D341Med (cell line): ENCODE measurements at places on chromosomes 2 and 18.

- peak; percentile 75 for DNase-seq
Measured at GRCh38 chr18:12686100-12686499, 16.4 kb downstream of the CEP76 start.

DNA sequence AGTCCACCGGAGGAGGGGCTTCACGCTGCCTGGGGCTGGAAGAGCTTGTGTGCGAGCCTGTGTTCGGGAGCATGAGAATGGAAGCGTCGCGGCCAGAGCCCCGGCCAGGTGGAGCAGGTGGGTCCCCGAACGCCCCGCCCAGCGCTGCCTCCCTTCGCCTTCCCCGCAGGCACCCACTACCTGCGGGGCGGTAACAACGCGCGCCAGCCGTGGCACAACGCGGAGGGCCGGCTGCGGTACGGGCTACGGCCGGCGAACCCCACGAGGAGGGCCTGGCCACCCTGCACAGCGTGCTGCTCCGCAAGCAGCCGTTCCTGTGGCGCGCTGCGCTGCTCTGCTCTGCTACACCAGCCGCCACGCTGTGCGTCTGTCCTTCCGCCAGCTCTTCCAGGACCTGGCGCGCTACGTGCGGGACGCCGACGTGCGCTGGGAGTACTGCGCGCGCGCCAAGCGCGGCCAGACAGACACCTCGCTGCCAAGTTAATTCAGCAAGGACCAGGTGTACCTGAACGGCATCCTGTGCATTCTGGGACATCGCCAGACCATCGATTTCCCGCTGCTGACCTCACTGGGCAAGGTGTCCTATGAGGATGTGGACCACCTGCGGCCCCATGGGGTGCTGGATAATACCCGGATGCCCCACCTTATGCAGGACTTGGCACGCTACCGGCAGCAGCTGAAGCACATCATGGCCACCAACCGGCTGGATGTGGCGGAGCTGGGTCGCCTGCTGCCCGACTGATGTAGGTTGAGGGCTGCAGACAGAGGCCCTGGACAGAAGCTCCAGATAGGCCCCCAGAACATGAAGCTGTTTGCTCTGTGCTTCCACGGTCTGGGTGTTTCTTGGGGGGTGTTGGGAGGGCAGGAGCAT, 200.6 kb downstream of the NAPG start:
- no peak for DNase-seq

DNA sequence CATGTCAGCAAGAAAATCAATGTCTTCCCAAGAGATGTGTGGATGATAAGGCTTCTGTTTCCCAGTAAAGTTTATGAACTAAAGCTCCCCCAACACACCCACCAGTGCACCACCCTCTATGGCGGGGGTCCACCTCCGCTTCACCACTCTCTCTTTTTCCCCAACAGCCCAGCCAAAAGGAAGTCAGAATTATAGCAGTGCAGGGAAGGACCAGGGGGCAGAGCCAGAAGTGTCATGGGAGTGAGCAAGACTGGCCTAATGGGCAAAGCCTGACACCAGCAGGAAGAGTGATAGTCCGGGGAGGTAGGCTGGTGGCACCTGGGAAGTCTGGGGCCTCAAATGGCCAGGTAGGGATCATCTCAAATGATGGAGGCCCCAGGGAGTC, 167.7 kb downstream of the ZFP36L2 start:
- no peak for DNase-seq

GRCh38 chr2:137929519-137929916, 34.8 kb upstream of the HNMT start:
- DNase-seq: peak; percentile 62

DNA sequence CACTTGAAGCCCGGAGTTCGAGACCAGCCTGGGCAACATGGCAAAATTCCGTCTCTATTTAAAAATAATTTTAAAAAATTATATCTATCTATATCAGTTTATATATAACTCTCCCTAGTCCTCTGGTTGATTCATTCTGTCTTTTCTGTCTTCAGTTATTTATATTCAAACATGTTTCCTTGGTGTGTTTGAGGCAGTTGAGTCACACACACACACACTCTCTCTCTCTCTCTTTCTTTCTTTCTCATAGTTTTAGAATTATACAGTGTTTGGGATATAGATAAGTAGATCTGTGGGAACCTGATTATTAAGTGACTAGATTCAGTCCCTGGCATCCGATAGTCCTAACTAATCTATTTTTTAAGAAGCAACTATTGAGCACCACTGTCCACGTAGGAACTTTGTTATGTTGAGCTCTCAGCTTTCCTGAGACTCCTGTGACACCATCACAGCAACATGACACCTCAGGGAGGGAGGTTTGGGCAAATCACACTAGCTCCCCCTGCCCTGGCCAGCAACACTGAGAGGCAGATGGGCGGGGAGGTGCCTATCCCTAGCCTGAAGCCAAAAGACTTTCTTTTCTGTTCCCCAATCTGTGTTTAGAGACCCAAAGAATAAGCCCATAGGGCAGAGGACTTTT, 482.7 kb downstream of the DLGAP1 start:
- DNase-seq: peak; percentile 76

GRCh38 chr2:232147440-232148077, 186.0 kb downstream of the DIS3L2 start:
- DNase-seq: no peak

GRCh38 chr18:12154361-12154760, 60.7 kb downstream of the ANKRD62 start:
- no peak for DNase-seq

DNA sequence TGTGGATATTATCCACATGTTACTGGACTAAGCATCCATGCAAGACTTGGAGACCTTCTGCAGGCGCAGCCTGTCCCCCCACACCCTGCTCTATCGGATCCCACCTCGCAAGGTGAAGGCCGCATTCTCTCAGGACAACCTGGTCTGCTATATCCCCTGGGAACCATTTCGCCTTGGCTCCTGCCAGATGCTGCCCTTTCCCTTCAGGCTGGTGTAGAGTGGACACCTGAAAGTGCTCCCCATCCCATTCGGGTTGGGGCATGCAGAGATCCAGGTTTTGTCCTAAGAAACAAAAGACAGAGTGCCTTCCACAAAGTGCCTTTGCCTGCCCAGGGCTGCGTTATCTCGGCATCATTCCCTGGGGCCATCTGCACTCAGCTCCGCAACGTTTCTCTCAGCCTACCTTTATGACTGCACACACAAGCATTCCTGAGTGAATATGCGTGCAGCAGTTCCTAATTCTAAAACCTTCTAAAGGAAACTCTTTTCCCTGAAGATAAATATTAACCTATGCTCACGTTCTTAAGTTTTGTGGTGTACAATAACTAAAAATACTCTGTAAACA, 20.5 kb downstream of the FHL2 start:
- no peak for DNase-seq

- DNase-seq: no peak
Measured at GRCh38 chr2:78417355-78417754, 608.1 kb upstream of the REG3G start.

DNA sequence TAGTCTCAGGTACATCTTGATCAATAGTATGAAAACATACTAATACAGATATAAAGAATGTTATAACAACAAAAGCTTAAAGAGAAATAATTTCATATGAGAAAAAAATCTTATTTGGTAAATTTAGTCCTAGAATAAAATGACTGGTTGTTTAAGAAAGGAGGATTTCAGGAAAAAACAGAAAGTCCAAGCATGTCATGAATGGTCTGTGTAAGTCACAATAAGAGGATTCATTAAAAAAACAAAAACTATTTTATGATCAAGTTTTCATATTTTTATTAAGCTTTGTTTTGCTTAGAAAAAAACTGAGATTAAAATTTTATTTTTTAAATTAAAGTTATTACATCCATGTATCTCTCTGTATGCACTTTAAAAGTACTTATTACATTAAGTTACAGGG, 353.9 kb upstream of the SPHKAP start:
- no peak for DNase-seq

DNA sequence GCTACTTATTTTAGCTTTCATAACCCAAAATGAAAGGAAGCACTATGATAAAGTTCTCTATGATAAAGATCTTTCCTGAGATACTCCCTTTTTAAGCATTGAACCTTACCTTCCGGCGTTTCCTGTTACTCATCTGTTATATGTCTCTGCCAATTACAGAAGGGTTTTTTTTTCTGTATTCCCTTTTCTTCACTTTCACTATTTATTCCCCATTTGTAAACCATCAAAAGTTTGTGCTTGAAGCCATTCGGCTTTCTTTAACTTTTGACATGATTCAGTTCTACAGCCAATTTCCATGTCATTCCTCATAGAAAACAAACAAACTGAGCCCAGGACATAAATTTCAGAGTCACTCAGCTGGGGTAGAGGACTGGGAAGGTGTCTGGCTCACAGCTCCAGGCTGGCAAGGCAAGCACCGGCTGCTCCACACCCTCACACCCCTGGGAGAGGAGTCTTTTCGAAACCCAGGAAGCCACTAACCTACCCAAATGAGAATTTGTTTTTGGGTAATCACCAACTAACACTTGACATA, 429.4 kb upstream of the TRIB2 start:
- no peak for DNase-seq

DNA sequence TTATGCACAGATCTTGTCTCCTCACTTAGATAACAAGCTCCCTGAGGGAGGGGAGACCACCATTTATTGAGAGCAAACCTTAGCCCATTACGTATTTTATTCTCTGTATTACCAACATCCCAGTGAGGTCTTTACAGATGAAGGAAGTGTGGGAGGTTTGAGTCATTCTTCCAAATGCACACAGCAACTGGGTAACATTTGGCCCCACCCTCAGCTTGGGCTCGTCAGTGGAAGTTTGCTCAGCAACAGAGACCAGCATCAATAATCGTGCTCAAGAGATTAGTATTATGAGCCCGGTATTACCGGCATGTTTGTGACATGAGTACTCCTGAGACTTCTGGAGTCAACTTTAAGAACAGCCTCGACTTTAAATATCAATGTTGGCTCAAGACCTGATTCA, 168.6 kb downstream of the ETAA1 start:
- DNase-seq: no peak

GRCh38 chr2:124668161-124668560, 643.1 kb downstream of the CNTNAP5 start:
- DNase-seq: peak; percentile 21

DNA sequence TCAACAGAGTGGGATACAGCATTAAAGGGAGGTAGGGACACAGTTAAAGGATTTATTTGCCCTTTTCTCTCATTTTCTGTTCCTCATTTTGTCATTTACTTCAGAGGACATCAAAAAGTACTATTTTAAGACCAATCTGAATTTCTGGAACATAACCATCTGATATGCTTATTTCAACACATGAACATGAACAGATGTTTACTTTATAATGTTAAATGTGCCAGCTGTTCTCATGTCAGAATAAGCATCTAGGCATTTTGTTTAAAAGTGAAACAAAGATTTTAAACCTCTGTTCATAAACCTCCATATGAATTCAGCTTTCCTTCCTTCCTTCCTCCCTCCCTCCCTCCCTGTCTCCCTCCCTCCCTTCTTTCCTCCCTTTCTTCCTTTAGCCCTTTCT, 677.7 kb downstream of the CNTNAP5 start:
- no peak for DNase-seq

GRCh38 chr2:64359171-64359891, 94.6 kb upstream of the LGALSL start:
- DNase-seq: no peak

- DNase-seq: no peak
Measured at GRCh38 chr18:54906331-54907185, 52.7 kb downstream of the CCDC68 start.

GRCh38 chr2:122864728-122865127, 1109.3 kb downstream of the TSN start:
- no peak for DNase-seq

DNA sequence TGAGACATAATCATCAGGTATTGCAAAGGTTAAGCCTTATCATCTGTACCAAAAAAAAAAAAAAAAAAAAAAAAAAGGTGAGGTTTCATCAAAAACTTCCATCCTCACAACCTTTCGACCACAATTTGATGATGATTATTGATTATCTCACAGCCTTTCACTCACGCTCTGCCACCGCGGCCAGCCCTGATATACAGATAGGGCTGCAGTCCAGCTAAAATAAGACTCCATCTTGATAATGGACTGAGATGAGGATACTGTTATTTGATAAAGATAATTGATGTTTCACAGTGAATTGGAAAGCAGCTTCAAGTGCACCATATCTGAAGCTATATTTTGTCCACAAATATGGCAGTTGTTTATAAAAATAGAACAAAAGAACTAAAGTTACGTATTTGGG, 159.7 kb upstream of the BOD1L2 start:
- DNase-seq: no peak

GRCh38 chr18:55422456-55423180, 165.4 kb downstream of the TCF4 start:
- DNase-seq: no peak

DNA sequence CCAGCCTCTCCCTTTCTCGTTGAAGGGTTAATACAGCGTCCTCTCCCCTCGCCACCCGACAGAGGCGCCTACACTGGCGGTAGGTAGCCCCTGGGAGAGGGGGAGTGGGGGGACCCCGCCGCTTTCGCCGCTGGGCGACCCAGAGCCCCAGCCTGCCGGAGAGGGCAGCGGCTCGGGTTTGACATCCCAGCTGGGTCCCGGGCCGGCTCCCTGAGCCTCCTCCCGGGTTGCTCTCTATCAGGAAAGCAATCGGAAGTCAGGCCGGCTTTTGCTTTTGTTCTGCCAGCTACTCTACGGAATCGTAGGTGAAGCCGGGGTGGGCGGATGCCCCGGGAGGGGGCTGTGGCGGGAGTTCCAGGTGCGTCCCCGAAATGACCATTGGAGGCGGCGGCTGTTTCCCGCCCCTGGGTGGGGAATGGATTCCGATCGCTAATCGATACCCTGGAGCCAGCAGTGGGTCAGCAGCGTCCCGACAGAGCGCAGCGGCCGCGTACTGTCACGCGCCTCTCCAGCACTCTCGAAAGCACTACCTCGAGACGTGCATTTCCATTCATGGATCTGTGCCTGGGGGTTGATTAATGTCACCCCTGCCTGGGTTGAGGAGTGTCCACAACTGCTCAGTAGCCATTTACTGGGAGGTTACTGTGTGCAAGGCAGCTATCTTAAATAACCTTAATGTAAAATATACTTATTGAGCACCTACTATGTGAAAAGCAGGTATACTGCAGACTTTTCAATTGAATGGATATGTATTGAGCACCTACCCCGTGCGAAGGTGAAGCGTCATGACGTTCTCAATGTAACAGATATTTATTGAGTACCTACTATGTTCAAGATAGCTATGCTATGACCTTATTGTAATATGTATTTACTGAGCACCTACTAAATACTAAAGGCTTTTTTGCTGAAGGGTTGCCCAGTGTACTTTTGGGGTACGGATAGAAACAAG, 1.1 kb downstream of the MAPK4 start:
- peak; percentile 62 for DNase-seq

- no peak for DNase-seq
Measured at GRCh38 chr2:28639092-28639691, 112.4 kb upstream of the PPP1CB start.

DNA sequence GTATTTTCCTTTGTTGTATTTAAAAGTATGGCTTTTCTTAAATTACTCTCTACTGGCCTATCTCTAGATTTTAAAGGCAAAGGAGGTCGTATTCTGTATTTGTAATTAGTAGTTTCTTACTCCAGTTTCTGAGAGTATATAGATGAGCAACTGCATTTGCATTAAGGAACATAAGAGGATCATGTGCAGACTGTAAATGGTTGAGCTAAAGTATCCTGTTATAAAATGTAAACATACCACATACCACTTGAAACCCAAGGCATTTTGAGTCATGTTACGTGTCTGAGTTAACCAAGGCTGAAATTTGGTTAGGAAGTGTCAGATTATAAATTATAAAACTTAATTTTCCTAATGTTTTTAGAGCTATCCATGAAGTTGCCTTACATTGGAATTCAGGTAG, 76.3 kb downstream of the GPD2 start:
- no peak for DNase-seq
